ENCODE measurements at places on chromosomes 12 and 14.

DNA sequence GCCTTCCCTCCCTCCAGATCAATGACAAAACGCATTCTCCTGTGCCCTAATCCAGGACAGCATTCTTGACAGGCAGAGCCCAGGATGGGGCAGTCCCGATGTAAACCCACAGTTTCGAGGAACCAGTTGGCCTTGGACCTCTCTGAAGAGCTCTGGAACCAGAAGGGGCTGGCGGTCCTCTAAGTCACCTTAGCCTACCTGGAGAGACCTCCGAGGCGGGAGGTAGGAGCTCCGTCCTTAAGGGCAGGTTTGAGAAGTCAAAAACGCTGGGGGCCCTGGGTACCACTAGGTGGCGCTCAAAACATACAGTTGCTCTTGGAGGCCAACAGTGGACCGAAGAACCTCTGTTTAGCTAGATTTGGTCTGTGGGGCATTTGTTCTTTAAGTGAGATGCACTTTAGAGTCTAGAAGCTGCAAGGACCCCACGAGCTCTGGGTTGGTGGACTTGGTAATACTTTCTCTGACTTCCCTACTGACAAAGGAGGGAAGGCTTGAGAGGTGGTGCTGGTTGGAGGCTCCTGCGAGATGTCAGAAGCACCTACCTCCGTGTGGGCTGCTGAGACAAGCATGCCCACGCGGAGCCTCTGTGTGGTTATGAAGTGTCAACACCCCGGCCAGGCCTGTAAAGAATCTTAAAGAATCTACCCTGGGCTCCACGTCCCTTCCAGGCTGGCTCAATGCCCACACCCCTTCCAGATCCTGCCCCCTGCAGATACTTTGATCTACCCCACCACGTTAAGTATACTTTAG, 74.8 kb upstream of the CHST11 start:
- DNase-seq, result peak; percentile 84

GRCh38 chr12:128091951-128092382, 175.0 kb upstream of the TMEM132C start:
- DNase-seq, result no peak

- DNase-seq, result no peak
These were observed 16.5 kb upstream of the YY1 start for GRCh38 chr14:100222224-100223093.

DNA sequence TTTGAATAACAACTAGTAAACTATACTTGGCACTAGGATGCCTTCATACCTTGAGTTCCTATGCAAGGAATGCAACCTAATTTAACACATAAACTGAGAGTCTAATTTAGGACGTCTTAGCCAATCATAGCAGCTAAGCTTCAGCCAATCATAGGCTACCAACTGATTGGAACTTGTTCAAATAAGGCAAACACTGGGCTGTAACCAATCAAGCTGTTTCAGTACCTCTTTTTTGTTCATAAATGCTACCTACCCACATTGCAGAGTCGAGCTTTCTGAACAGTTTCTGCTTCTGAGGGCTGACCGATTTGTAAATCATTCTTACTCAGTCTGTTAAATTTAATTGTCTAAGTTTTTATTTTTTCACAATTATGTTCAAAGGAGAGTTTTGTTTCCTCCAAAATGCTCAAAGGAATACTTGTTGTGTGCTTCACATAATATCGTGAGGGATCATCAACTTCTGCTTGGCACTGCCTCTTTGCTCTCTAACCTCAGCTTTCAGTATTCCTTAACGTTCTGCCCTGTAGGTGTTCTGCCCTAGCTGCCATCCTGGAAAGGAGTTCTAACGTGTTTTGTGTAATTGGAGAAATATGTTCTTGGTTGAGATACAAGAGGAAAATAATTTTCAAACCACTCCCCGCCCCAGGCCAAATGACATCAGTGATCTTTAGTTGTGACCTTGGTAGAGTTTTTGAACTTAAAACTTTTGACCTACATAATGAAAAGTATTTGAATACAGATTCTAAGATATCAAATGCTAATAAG, 380.4 kb upstream of the MIS18BP1 start:
- no peak for DNase-seq

DNA sequence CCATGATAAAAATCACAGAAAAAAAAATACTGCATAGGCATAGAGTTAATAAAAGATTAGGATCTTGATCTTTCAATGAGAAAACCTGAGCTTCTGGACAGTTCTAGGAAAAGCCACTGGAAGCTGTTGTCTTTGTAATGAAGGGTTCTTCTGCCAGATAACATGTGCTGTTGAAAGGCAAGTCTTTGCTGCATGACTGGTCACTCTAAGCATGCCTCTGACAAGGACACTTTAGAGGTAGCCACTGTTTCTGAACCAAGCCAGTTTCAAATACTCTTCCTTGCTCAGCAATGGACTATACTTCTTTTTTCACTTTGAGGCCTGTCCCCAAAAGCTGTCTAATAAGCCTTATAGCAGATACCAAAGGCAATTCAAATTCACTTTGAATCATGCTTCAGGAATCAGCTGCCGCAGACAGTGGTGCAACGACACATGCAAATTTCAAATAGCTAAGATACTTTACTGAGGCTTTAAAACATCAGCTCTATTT, 70.2 kb downstream of the BTG1 start:
- DNase-seq, result peak; percentile 68

DNA sequence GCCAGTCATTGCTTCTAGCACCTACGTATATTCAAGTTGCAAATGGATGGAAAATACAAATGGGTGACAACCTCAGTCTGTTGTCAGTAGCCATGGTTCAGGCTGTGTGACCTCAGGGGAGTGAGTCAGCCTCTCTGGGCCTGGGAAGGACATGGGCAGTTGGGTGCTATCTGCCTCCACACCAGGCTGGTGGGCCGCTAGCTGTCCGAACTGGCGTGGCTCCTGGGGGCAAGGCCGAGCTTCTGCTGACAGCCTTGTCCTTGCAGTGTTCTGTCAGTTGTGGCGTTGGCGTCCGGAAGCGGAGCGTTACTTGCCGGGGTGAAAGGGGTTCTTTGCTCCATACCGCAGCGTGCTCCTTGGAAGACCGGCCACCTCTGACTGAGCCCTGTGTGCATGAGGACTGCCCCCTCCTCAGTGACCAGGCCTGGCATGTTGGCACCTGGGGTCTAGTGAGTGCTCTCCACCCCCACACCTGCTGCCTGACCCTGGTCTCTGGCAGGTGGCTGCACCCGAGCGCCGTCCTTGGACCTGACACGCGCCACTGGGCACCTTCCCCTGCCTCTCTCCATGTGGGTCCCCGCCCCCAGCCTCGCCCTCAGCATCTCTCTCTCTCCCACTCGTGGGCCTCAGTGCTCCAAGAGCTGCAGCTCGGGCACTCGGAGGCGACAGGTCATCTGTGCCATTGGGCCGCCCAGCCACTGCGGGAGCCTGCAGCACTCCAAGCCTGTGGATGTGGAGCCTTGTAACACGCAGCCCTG, 17.1 kb downstream of the PAPLN start:
- DNase-seq, result no peak

DNA sequence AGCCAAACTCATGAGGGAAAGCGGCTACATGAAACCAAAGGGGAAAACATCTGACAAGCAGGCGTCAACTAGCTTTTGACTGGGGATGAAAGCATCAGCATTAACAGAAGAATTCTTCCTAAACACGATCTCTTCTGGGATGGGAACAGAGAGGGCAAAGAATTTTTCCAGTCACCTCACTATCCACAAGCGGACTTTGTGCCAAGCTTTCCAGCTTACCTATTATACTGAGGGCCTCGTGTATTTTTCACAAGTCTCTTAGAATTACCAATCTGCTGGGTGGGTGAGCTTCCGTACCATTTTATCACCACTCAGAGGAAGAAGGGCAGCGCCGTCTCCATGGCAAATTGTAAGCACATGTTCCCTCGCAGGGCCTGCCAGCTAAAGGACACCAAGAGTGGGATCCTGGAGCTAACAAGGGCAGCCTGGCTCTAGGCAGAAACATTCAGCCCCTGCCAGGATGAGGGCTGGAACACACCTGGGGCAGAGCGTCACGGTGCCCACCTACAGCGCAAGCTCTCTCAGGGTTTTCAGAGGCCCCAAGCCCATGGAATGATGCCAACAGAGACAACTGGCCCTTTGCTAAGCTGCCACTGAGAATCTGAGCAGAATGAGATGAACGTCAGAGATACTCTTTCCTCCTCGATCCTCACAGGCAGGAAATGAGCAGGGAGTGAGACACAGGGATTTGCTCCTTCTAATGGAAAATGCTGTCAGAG, 74.6 kb downstream of the CHGA start:
- DNase-seq, result peak; percentile 32

DNA sequence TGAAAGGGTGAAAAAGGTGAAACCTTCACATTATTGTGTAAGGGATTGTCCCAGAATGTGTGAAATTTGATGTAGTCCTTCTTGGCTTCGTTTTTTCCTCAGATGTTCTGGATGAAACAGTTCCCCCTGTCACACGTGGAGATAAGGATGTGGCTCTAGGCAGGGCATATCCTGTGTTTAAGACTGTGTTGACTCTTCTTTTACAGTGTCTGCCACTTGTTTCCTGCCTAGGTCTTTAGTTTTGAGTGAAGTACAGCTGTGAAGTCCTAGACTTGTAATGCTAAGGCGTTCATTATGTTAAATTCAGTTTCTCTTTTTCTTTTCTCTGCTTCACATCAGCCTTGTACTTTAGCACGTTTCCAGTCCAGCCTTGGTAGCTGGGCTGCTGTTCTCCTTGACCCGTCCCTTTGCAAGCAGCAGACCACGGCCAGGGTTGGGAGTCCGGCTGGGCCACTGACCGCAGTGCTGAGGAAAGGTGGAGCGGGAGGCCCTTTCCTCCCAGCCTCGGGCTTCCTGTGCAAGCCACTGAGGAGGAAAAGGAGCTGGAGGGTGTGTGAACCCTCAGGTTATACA, 59.1 kb downstream of the RASSF3 start:
- DNase-seq, result no peak

GRCh38 chr14:78154827-78155226, 15.3 kb upstream of the NRXN3 start:
- no peak for DNase-seq

DNA sequence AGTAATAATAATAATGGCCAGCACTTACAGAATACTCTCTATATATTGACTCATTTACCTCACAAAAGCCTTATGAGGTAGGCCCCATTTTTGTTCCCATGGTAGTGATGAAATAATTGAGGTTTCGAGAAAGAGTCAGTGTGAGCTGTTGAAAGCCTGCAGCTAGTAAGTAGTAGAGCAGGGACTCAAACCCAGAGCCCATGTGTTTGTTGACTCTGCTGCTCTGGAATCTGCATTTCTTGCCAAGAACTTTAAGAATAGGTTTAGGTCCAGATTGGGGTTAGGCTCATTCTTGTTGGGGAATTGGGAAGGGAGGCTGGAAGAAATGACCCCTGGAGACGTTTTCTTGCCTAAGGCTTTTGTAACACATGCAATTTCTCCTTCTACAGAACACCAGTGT, 27.9 kb downstream of the DYRK4 start:
- DNase-seq, result no peak

DNA sequence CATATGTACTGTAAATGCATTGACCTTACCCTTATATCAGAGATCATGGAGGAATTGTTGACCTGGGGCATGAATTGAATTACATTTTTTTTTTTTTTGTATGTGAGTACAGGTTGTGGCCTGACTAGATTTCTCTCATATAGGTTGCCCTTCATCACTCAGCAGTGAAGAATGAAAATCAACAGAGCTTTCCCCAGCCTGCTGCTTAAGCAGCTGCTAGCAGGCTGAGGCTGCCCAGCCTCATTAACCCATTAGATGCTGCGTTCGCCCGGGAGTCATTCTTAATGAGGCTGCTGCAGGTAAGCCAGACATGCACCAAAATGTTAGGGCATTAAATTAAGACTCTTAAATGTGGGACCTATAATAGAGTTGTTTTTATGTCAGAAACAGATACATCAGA, 236.0 kb downstream of the ETNK1 start:
- DNase-seq, result no peak

All from ELR (cell line).